ENCODE measurements at places on chromosomes 2 and 18.

GRCh38 chr2:2269989-2270562 lies 61.0 kb downstream of the MYT1L start:
- no peak for DNase-seq

DNA sequence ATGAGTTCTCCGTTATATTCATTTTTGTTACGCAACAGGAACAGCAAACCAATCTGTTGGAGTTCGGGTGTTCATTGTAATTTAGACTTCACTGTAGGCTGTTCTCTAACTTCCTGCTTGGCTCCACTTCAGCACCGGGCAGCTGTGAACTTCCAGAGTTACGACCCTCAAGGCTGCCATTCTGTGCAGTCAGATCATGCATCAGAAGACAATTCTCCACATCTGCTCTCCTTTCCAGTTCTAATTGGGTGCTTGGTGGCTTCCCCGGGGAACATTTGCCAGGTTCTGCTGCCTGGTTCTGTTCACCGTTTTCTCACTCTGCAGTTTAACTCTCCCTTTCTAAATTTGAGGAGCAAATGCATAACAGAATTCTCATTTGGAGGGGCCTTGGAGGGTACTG lies 237.7 kb downstream of the NYAP2 start:
- DNase-seq = no peak

- no peak for DNase-seq
Measured at GRCh38 chr2:164794432-164795231, 47.0 kb downstream of the COBLL1 start.

DNA sequence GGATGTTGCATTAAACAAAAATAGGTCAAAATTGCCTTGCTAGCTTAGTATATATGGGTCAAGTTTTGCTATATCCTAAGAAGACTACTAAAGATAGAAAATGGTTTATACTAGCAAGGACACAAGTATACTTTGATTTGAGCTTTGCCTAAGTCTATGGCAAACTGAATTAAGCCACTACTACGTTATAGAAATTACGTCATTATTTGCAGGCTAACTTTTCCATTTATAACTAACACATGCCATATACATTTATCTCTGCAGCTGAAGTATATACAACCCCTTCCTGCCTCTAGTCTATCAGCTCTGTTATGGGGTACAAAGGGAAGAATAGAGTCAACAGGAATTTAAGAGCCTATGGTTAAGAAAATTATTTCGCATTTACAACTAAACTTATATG lies 16.2 kb downstream of the YWHAQ start:
- no peak for DNase-seq

DNA sequence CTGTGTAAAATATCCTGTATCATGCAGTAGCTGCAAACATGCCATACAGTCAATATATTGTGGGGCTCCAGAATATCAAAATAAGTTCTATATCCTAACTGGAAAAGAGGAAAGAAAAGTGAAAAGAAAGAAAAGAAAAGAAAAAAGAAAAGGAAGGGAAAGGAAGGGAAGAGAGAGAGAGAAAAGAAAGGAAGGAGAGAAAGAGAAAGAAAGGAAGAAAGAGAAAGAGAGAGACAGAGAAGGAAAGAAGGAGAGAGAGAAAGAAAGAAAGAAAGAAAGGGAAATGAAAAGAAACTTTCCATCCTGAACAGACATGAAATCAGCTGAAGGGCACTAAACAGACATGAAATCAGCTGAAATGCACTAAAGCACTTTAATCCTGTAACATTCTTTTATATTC lies 288.4 kb upstream of the NCKAP5 start:
- DNase-seq = no peak
